ENCODE measurements at places on chromosomes 4 and X.

GRCh38 chrX:153884590-153884989, 1.4 kb downstream of the L1CAM start:
- DNase-seq, result no peak

- DNase-seq, result no peak
These were observed 96.5 kb downstream of the NPNT start for GRCh38 chr4:105991726-105992125.

DNA sequence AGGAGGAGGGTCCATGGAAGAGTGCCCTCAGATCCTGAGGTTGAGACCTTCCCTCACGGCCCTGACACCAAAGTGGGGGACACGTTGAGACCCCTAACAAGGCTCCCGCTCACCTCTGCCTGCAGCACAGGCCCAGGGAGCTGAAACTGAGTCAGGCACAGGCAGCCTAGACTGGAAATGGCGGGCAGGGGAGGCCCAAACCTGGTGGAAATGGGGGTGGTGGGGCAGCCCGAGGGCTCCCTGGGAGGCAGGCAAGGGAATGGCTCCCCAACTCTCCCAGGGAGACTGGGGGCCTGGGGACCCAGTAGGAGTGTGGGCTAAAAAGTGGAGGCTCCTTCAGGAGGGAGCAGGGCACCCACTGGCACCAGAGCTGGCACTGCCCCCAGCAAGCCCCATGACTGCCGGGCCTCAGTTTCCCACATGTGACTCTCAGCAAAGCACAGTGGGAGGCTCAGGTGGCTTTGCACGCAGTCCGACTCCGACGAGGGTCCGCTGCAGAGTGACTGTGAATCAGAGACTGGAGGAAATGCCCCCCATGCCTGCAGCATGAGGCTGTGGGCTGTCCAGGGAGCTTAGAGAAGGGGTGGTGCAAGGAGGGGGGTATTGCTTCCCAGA, 5.9 kb downstream of the NKX1-1 start:
- DNase-seq, result no peak

GRCh38 chrX:39431893-39432292, 630.6 kb downstream of the MID1IP1 start:
- no peak for DNase-seq

GRCh38 chrX:119756926-119757635, 1.3 kb upstream of the SOWAHD start:
- no peak for DNase-seq

DNA sequence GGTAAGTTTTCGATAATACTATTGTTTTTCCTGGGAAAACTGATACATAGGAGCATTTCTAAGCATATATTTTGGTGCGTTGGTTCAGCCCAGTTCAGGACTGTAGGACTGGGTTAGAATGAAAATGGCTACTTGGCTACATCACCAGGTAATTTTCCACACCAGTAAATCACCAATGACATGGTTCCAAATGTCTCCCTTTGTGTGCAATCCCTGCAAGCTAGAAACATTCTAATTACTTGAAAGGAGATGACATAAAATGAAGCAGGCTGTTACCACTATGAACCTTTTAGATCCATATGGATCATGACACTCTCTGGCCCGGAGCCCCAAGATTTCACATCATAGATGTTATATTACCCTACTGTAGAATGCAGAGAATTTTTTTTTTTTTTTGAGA, 577.4 kb upstream of the FTHL17 start:
- no peak for DNase-seq

- DNase-seq, result no peak
These were observed 630.1 kb downstream of the STIM2 start for GRCh38 chr4:27490766-27491165.

- no peak for DNase-seq
These were observed 64.0 kb upstream of the RHOH start for GRCh38 chr4:40132816-40133215.

DNA sequence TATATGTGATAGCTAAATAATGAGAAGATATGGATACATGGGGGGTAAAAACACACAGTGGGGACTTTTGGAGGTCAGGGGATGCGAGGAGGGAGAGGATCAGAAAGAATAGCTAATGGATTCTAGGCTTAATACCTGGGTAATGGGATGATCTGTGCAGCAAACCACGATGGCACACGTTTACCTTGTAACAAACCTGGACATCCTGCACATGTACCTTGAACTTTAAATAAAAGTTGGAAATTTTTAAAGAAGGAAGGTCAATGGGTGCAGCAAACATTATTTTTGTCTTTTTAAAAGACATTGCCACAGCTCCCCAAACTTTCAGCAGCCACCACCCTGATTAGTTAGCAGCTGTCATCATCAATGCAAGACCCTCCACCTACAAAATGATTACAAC, 29.7 kb upstream of the UGT2B15 start:
- DNase-seq, result no peak

DNA sequence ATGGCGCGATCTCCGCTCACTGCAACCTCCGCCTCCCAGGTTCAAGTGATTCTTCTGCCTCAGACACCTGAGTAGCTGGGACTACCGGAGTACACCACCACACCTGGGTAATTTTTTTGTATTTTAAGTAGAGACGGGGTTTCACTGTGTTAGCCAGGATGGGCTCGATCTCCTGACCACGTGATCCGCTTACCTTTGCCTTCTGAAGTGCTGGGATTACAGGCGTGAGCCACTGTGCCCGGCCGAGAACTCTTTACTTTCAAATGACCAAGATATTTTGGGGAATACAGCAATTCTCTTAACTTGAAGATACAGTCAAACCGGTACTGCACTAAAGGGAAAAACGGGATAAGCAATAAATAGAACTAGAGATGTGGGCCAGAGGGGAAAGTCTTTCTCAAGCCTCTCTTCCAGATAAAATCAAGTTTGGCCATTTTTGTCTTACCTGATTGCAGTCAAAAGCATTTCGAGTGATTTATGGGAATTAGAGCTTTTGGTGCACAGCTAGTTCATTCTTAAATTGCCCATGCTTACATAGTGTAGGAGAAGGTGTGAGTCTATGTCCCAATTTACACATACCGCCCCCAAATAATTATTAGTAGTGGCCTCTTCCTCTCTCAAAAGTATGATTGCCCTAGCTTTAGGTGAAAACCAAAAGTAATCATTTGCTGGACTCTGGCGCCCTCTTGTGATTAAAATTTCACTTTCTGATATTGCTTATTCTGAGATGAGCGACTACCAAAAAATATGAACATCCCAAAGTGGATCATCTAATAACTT, 53.2 kb upstream of the ABCG2 start:
- DNase-seq, result peak; percentile 67

- DNase-seq, result peak; percentile 37
These were observed 527.2 kb upstream of the PRKX start for GRCh38 chrX:4240541-4241194.

Measured in CD4-positive, alpha-beta T cell treated with Interleukin-1 beta for 1 hour (primary cell).